ENCODE measurements at places on chromosomes 1 and 21. TPM values are rescaled to one million over a fixed set of nuclear protein-coding genes. Genes with fewer than 3 reads are reported as not detected.

Gene KCNA10
- not detected for total RNA-seq

Gene GJB5
- not detected for total RNA-seq

Gene ZNF692
- 58.7 TPM for total RNA-seq

DNA sequence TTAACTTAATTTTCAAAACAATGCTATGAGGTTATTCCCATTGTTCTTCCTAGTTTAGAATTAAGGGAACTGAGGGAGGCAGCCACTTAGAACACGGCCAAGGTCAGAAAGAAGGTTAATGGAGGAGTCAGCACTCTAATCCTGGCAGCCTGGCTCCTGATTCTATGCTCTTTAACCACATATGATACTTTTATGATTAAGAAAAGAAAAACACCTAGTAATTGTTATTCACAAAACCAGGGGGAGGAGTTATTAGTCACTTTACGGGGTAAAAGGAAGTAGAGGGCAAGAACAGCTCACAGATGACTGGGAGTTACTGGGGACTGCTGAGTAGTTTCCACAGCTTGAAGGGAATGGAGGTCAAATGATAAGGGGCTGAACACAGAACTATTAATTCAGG, 38.6 kb downstream of the GADD45A start:
- no peak for DNase-seq

DNA sequence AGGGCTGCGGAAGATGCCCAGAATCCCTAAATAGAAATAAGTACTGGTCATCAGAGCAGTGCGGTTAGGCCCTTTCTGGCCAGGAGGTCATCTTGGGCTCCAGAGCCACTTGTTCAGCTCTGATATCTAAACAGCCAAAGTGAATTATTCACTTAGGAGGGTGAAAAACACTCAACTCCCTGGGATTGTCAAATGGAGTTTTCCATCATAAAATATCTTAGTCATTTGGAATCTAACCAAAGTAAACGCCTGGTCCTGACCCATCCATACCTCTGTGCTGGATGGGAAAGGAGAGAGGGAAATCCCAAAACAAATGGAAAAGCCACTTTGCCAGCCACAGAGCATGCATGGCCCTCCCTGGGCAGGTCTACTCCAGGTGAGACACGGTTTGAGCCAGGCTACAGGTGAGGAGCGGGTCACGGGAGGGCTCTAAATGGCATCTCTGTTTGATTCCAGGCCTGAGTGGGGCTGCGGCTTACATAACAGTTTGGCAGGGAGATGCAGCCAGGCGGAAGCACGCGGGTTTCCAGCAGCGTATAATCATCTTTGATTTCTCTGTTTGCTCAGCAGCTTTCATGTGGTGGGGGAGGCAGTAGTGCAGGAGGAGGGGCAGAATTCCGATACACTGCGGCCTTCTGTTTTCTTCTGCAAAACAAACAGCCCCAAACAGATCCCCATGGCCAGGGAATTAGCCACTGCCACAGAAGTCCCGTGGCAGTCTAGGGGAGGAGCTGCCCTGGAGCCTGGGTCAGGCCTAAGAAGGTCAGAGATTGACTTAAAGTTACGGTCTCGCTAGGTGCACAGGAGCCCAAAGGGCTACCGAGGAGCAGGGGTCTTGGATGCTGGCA, 59.1 kb upstream of the ZNF648 start:
- DNase-seq: no peak

Data from CD8-positive, alpha-beta memory T cell (primary cell).